ENCODE measurements at places on chromosomes 7 and 10.

GRCh38 chr7:137768366-137768765, 78.4 kb downstream of the DGKI start:
- H3K4me3 ChIP-seq, result no peak overlapping the region
- DNase-seq, result no peak
- peaks cover 7% of the 10 kb centered on the region for H3K4me1 ChIP-seq
- no peaks in the 10 kb centered on the region for H3K27me3 ChIP-seq

DNA sequence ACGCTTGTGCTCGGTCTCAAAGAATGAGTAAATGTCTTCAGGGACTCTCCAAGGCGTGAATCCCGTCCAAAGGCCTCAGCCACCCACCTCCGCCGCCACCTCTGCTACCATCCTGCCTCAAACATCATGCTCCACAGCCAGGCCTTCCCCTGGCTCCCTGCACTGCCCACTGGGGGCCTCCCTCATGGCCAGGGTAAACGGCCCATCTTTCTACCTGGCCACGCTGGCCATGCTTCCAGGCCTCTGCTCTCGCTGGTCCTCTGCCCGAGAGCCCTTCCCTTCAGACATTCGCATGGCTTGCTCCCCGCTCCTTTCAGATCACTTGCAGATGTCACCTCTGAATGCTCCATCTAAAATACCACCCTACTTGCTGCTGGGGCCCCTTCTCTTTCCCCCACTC, 40.2 kb downstream of the ZNF783 start:
- peaks cover 2% of the 10 kb centered on the region for H3K27me3 ChIP-seq
- no peaks in the 10 kb centered on the region for H3K4me1 ChIP-seq
- H3K36me3 ChIP-seq, result no peaks in the 10 kb centered on the region
- H3K4me3 ChIP-seq, result no peak overlapping the region
- DNase-seq, result no peak
- no peak overlapping the region for H3K27ac ChIP-seq

- no peak overlapping the region for H3K4me3 ChIP-seq
- H3K4me1 ChIP-seq, result peaks cover 23% of the 10 kb centered on the region
- H3K36me3 ChIP-seq, result peaks cover 8% of the 10 kb centered on the region
- no peak overlapping the region for H3K27ac ChIP-seq
- DNase-seq, result no peak
Observed at GRCh38 chr7:37947138-37947940, 26.9 kb downstream of the EPDR1 start.

GRCh38 chr10:124229201-124229988, 136.0 kb upstream of the CHST15 start:
- no peaks in the 10 kb centered on the region for H3K36me3 ChIP-seq
- peaks cover 18% of the 10 kb centered on the region for H3K4me1 ChIP-seq
- H3K27me3 ChIP-seq, result no peaks in the 10 kb centered on the region
- H3K27ac ChIP-seq, result no peak overlapping the region

DNA sequence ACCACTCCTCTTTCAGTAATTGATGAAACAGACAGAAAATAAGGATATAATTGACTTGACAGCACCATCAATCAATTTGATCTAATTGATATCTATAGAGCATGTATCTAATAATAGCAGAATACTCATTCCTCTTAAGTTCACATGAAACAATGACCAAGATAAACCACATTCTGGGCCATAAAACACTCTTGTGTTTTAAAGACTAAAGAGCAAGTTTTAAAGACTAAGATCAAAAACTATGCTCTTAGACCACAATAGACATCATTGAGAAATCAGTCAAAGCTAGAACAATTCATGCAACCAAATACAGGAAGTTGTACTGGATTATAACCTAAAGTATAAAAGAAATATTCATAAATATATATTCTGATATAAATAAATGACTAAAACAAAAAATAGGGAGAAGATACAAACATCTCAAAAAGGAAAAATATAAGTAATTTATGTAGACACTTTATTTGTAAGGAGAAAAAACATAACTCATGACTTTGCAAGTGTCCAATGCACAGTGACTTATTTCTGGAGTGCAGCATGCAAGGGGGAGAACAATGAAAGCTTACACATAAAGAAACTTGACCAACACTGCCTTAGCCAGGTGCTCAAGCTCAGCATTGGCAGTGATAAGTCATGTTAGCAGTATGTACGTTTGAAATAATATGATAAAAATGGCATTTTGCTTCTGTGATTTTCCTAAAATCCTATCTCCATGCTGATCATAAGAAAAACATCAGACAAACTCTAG, 312.7 kb upstream of the IGFBP3 start:
- DNase-seq, result no peak
- no peaks in the 10 kb centered on the region for H3K36me3 ChIP-seq
- H3K27me3 ChIP-seq, result no peaks in the 10 kb centered on the region
- H3K4me1 ChIP-seq, result no peaks in the 10 kb centered on the region
- no peak overlapping the region for H3K27ac ChIP-seq

DNA sequence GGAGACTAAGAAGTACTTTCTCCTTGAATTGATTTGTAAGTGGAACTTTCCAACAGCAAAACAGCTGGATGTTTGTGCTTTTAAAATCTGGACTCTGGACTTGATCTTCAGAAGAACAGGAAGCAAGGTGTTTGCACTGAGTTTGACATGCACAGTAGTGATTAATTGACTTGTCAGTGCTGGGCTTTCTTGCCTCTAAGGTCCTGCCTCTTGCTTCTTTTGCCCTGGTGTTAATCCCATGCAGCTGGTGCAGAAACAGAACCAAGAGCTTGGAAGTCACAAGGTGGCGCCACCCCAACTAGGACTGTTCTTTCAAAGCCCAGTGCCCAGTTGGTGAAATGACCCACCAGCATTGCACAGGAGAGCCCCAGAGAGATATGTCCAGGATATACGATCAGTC, 66.8 kb upstream of the SEPHS1 start:
- H3K4me1 ChIP-seq, result no peaks in the 10 kb centered on the region
- no peaks in the 10 kb centered on the region for H3K27me3 ChIP-seq
- no peak for DNase-seq
- H3K36me3 ChIP-seq, result no peaks in the 10 kb centered on the region
- no peak overlapping the region for H3K4me3 ChIP-seq

- H3K4me3 ChIP-seq, result no peak overlapping the region
- H3K36me3 ChIP-seq, result no peaks in the 10 kb centered on the region
- H3K27me3 ChIP-seq, result no peaks in the 10 kb centered on the region
- DNase-seq, result no peak
Observed at GRCh38 chr7:91674470-91674869, 206.0 kb downstream of the MTERF1 start.

DNA sequence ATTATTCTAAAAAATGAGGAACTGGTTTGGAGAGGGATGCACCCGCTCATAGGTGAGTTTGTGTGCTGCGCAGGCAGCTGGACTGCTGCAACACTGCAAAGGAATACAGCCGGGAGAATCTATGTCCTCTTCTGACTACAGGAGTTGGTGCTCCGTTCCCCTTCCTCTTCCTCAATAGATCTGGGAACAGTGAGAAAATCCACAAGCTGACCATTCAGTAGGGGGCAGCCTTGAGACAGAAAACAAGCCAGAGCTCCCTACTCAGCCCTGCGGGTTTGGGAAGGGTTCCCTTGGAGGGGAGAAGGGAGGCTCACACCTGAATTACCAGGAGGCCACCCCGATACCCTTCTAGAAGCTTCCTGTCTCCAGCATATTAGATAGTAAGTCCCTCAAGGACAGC, 87.3 kb upstream of the FOXI2 start:
- H3K27me3 ChIP-seq, result no peaks in the 10 kb centered on the region
- H3K4me1 ChIP-seq, result no peaks in the 10 kb centered on the region
- no peak overlapping the region for H3K27ac ChIP-seq
- H3K4me3 ChIP-seq, result no peak overlapping the region

- H3K4me1 ChIP-seq, result no peaks in the 10 kb centered on the region
- no peak for DNase-seq
- no peaks in the 10 kb centered on the region for H3K27me3 ChIP-seq
- H3K27ac ChIP-seq, result no peak overlapping the region
- H3K4me3 ChIP-seq, result no peak overlapping the region
Observed at GRCh38 chr10:96651998-96652431, 65.2 kb upstream of the TM9SF3 start.

DNA sequence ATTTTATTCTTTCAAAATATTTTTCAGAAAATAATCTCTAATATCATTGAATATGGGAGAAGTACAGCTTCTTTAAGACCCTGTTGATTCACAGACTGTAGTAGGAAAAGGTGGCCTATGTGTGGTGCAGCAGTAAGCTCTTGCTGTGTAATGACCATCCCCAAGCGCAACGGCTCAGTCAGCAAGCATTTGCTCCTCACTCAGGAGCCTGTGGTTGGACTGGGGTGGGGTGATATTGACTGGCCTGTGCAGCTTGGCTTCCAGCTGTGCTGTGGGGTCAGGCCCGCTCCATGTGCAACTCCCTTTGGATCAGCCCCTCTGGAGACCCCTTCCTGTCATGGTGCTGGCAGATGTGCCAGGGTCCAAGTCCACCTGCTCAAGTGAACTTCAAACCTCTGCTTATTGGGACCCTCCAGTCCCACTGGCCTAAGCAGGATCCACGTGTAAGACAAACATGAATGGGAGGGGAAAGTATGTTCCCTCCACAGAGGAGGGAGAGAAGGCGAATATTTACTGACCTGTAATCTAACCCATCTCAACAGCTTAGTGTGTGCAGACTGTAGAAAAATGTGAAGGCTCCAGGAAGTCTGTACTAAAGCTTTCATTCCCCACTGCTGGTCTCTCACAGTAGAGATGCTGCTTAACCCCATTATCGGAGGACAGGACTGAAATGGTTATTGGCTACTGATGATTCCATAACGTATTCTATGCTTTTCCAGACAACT, 239.7 kb downstream of the WDR37 start:
- no peaks in the 10 kb centered on the region for H3K36me3 ChIP-seq
- no peak for DNase-seq
- H3K27ac ChIP-seq, result no peak overlapping the region
- peaks cover 7% of the 10 kb centered on the region for H3K4me1 ChIP-seq

DNA sequence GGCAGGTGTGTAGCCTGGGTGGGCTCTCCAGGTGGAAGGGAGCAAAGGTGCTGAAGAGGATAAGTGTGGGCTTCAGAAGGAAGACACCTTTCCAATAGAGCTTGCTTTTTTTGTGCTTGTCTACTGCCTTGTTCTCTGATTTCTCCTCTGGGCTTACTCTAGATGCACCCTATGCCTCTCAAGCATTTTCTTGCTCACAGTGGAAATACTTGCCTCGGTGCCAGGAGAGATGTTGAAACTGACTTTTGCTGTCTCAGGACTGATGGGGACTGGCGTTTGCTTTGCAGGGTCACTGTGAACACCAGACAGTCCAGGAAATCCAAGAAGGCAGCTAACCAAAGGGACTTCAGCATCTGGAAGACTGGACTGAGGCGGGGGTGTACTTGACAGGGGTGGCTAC, 187.9 kb downstream of the SNX10 start:
- H3K4me3 ChIP-seq, result no peak overlapping the region
- H3K27me3 ChIP-seq, result peaks cover 2% of the 10 kb centered on the region
- no peaks in the 10 kb centered on the region for H3K4me1 ChIP-seq

GRCh38 chr10:92816091-92816531, 32.2 kb upstream of the EXOC6 start:
- no peak overlapping the region for H3K27ac ChIP-seq
- DNase-seq, result no peak
- no peaks in the 10 kb centered on the region for H3K4me1 ChIP-seq
- no peak overlapping the region for H3K4me3 ChIP-seq
- no peaks in the 10 kb centered on the region for H3K36me3 ChIP-seq
- peaks cover 3% of the 10 kb centered on the region for H3K27me3 ChIP-seq

- no peak overlapping the region for H3K4me3 ChIP-seq
- H3K27me3 ChIP-seq, result no peaks in the 10 kb centered on the region
- no peak overlapping the region for H3K27ac ChIP-seq
- DNase-seq, result no peak
- peaks cover 18% of the 10 kb centered on the region for H3K4me1 ChIP-seq
Observed at GRCh38 chr10:79482741-79483140, 29.6 kb upstream of the EIF5AL1 start.

DNA sequence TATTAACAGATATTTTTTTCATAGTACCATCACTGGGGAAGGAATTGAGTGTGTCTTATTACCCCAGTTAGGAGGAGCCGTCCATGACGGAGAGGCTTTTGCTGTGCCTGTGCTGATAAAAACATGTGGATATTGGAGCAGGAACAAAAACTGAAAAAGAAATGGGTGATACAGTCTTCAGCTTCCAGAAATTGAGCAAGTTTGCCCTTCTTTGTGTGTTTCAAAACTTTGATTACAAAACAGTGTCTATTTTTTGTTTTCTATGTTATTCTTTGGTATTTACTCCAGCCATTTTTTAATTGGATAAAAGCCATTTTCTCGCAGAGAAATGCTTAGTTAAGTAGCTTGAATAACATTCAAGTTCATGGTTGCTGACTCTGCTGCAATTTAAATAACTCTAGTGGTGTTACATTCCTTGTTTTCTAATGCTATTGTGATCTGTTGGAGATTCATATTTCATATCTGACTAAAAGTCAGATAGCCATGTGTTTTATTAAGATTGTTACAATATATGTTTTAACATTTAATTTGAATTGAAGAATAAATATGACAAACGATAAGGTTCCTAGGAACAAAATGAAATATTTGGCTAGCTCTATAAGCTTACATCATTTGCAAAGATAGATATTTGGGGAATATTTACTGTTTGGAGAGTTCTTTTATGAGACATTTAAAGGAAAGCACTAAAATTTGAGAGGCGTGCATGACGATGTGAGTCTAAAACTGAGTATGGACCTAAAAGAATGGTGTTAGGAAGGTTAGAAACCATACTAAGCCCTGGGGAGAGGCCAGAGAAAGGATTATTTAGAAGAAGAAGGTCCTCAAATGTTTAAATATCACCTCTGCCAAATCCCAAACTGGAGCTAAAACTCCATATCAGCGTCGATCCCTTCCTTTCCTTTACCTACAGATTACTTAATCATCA, 747.3 kb upstream of the CELF2 start:
- no peaks in the 10 kb centered on the region for H3K36me3 ChIP-seq
- no peaks in the 10 kb centered on the region for H3K4me1 ChIP-seq
- H3K27ac ChIP-seq, result no peak overlapping the region
- DNase-seq, result no peak
- H3K27me3 ChIP-seq, result no peaks in the 10 kb centered on the region
- no peak overlapping the region for H3K4me3 ChIP-seq

GRCh38 chr7:200704-201103, 8.3 kb downstream of the FAM20C start:
- H3K27me3 ChIP-seq, result no peaks in the 10 kb centered on the region
- H3K36me3 ChIP-seq, result peaks cover 90% of the 10 kb centered on the region
- DNase-seq, result no peak
- H3K4me3 ChIP-seq, result no peak overlapping the region
- no peaks in the 10 kb centered on the region for H3K4me1 ChIP-seq

DNA sequence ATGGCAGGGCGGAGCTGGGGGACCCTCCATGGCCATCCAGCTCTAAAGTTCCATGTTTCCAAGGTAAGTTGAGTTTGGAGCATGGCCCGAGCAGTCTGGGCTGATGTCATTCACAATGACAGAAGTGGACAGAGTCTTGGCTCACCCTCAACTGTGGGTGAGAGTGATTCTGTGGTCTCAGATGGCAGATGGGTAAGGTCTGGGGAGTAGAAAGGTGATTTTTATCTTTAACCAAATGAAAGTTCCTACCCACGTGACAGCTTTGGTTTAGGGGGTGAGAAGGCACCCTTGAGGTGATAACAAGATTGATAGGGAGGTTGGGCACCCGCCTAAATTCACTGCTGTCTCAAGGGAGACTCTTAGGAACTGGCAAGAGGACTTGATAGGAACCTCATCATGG, 57.6 kb upstream of the PDZD8 start:
- H3K27me3 ChIP-seq, result no peaks in the 10 kb centered on the region
- H3K4me3 ChIP-seq, result no peak overlapping the region
- no peaks in the 10 kb centered on the region for H3K4me1 ChIP-seq
- no peak for DNase-seq

All from tibial artery (tissue), 4 donors.